SK-N-SH (cell line): ENCODE measurements at places on chromosomes 6 and 20. TPM values are rescaled to one million over a fixed set of nuclear protein-coding genes. Genes with fewer than 3 reads are reported as not detected.

KIF6 gene
- polyA plus RNA-seq, result 0.13 and 0.18 TPM in 2 replicates

ZBTB2 gene
- 6.7 and 7.8 TPM in 2 replicates for polyA plus RNA-seq

DCDC2 gene
- polyA plus RNA-seq, result not detected in 2 replicates

RIN2 gene
- 6.3 and 6.8 TPM in 2 replicates for polyA plus RNA-seq

PARD6B gene
- 0.49 and 0.57 TPM in 2 replicates for polyA plus RNA-seq

CTCFL gene
- polyA plus RNA-seq, result not detected in 2 replicates

C6orf15 gene
- not detected in 2 replicates for polyA plus RNA-seq

OR14J1 gene
- polyA plus RNA-seq, result not detected in 2 replicates

LTB gene
- 0.10 and 0.16 TPM in 2 replicates for polyA plus RNA-seq

GCNT2 gene
- 0.13 and 0.29 TPM in 2 replicates for polyA plus RNA-seq

HLA-G gene
- polyA plus RNA-seq, result not detected in 2 replicates

CENPB gene
- 37.6 and 41.2 TPM in 2 replicates for polyA plus RNA-seq

GRCh38 chr20:36094497-36094896 lies 60.0 kb upstream of the EPB41L1 start:
- H3K27ac ChIP-seq, result no peak overlapping the region
- peak; percentile 42 for DNase-seq
- peaks cover 19% of the 10 kb centered on the region; the same call in 1 of the 2 replicates for H3K27me3 ChIP-seq
- no peaks in the 10 kb centered on the region for H3K36me3 ChIP-seq
- no peak overlapping the region for H3K4me3 ChIP-seq

- no peaks in the 10 kb centered on the region for H3K27me3 ChIP-seq
- H3K36me3 ChIP-seq, result no peaks in the 10 kb centered on the region
- H3K4me3 ChIP-seq, result no peak overlapping the region
- no peak overlapping the region for H3K27ac ChIP-seq
Observed at GRCh38 chr20:11581271-11581670, 336.4 kb upstream of the BTBD3 start.

DNA sequence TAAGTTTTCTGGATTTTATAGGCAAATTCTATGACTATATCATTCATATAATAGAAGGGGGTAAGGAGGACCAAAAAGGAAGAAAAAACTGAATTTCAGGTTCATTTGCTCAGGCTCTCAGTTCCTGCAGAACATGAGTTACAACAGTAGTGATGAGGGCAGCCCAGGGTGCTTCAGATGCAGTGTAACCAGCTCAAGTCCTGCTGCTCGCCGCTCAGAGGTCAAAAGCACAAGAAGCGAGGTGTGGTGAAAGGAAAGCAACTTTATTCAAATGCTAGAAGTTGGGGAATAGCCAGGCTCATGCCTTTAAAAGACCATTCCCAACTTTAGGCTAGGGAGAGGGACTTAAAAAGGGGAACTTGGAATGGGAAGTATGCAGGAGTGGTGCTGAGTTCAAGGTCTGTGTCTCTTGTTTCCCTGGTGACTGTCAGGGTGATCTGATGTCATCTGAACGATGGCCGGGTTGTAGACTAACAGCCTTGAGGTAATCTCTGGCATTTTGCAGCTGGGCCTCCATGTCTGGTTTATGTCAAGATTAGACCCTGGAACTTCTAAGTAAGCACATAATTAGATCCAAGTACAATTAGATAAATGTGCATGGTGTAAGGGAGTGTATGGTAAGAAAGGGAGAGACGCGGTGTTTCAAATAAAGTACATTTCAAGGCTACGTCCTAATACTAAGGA lies 14.5 kb upstream of the SEC63 start:
- H3K4me3 ChIP-seq, result no peak overlapping the region
- peak; percentile 76 for DNase-seq
- H3K36me3 ChIP-seq, result no peaks in the 10 kb centered on the region
- H3K27me3 ChIP-seq, result no peaks in the 10 kb centered on the region
- H3K4me1 ChIP-seq, result no peaks in the 10 kb centered on the region

- no peak overlapping the region for H3K4me3 ChIP-seq
- no peak overlapping the region for H3K27ac ChIP-seq
- no peak for DNase-seq
Observed at GRCh38 chr6:122800906-122801305, 11.8 kb downstream of the SMPDL3A start.

- no peaks in the 10 kb centered on the region for H3K4me1 ChIP-seq
- no peak overlapping the region for H3K4me3 ChIP-seq
- no peaks in the 10 kb centered on the region for H3K27me3 ChIP-seq
- H3K27ac ChIP-seq, result no peak overlapping the region
- no peak for DNase-seq
Observed at GRCh38 chr6:164086076-164086887, 671.8 kb downstream of the QKI start.

DNA sequence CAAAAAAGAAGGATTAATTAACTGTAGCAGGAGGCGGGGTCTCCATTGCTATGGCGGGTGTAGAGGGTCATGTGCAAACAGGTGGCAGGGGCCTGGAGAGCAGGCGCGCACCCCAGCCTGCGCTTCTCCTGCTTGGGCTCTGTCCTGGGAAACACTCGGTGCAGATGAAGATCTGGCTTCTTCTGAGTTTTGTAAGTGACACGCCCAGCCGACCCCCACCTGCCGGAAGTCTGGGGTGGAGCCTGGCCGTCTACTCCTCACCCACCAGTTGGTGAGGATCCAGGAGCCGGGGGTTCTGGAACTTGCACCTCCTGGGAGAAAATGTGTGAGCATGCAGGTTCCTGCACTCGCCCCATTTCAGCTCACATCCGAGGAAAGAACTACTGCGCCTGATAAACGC lies 19.3 kb downstream of the PMEPA1 start:
- no peak for DNase-seq
- H3K27me3 ChIP-seq, result no peaks in the 10 kb centered on the region
- peaks cover 98% of the 10 kb centered on the region for H3K4me1 ChIP-seq
- H3K36me3 ChIP-seq, result no peaks in the 10 kb centered on the region
- no peak overlapping the region for H3K4me3 ChIP-seq
- H3K27ac ChIP-seq, result no peak overlapping the region

DNA sequence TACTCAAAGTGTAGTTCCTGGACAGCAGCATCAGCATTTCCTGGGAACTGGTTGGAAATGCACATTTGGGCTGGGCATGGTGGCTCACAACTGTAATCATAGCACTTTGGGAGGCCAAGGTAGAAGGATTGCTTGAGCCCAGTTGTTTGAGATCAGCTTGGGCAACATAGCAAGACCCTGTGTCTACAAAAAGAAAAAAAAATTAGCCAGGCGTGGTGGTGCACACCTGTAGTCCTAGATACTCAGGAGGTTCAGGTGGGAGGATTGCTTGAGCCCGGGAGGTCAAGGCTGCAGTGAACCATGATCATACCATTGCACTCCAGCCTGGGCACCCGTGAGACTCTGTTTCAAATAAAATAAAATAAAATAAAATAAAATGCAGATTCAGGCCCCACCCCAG lies 156.2 kb downstream of the CDC5L start:
- H3K4me3 ChIP-seq, result no peak overlapping the region
- no peaks in the 10 kb centered on the region; the same call in 1 of the 2 replicates for H3K4me1 ChIP-seq
- H3K27me3 ChIP-seq, result peaks cover 8% of the 10 kb centered on the region; the same call in 1 of the 2 replicates
- H3K36me3 ChIP-seq, result no peaks in the 10 kb centered on the region

- no peak overlapping the region for H3K4me3 ChIP-seq
- H3K4me1 ChIP-seq, result peaks cover 12% of the 10 kb centered on the region
- no peaks in the 10 kb centered on the region for H3K27me3 ChIP-seq
- H3K36me3 ChIP-seq, result no peaks in the 10 kb centered on the region; the same call in 1 of the 2 replicates
Observed at GRCh38 chr6:161235776-161236633, 37.9 kb downstream of the AGPAT4 start.

DNA sequence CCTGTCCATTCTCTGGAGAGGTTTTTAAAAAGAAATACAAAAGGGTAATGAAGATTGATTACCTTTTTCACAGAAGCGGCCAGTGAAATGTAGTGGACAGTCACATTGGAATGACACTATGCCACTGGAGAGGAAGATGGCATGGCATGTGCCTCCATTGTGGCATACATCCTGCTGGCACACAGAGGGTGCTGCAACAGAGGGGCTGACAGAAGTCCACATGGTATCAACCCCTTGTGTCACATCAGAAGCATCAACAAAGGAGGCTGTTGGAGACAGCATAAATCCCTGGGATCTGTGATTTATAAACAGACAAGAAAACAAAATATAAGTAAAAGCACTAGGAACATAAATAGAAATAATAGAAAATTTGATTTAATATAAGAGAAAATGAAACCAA lies 594.9 kb downstream of the PHF3 start:
- no peak overlapping the region for H3K27ac ChIP-seq
- H3K4me1 ChIP-seq, result no peaks in the 10 kb centered on the region
- no peaks in the 10 kb centered on the region for H3K36me3 ChIP-seq
- no peaks in the 10 kb centered on the region for H3K27me3 ChIP-seq
- no peak overlapping the region for H3K4me3 ChIP-seq
- DNase-seq, result peak; percentile 1

DNA sequence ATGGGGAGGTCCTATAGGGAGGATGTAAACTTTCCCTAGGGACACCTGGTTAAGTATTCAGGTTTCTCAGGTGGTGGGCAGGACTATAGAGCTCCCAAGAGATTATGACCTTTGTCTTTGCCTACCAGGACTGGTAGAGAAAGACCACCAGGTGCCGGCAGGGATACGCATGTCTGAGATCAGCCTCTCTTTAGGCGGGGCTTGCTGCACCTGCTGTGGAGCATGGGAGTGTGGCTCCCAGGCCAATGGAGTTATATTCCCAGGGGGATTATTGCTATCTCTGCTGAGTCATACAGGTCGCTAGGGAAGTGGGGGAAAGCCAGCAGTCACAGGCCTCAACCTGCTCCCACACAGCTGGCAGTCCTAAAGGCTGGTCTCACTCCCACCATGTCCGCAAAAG lies 280.5 kb upstream of the MMS22L start:
- H3K27me3 ChIP-seq, result no peaks in the 10 kb centered on the region
- H3K36me3 ChIP-seq, result no peaks in the 10 kb centered on the region

GRCh38 chr6:69866351-69866769 lies at the start of gene COL19A1:
Gene COL19A1, plus strand, starts transcription at chr6:69866556. Its CDS starts 13,012 bp downstream, at chr6:69879568.
- no peaks in the 10 kb centered on the region for H3K36me3 ChIP-seq
- H3K27me3 ChIP-seq, result no peaks in the 10 kb centered on the region
- DNase-seq, result peak; percentile 34
- peak within 1 kb of the TSS; percentile 70 for H3K4me3 ChIP-seq
- H3K4me1 ChIP-seq, result peaks cover 8% of the 10 kb centered on the region

GRCh38 chr20:63642527-63643247 lies 10.5 kb downstream of the STMN3 start:
- H3K27me3 ChIP-seq, result no peaks in the 10 kb centered on the region
- H3K4me3 ChIP-seq, result no peak overlapping the region
- DNase-seq, result no peak
- no peaks in the 10 kb centered on the region; the same call in 1 of the 2 replicates for H3K36me3 ChIP-seq
- no peaks in the 10 kb centered on the region for H3K4me1 ChIP-seq
- H3K27ac ChIP-seq, result no peak overlapping the region

GRCh38 chr20:3847429-3847940 lies 851 bp downstream of the MAVS start:
- H3K27ac ChIP-seq, result peak overlapping the region; percentile 68; the same call in 1 of the 2 replicates
- H3K4me3 ChIP-seq, result peak overlapping the region; percentile 87
- H3K36me3 ChIP-seq, result no peaks in the 10 kb centered on the region
- no peaks in the 10 kb centered on the region for H3K27me3 ChIP-seq
- H3K4me1 ChIP-seq, result no peaks in the 10 kb centered on the region

DNA sequence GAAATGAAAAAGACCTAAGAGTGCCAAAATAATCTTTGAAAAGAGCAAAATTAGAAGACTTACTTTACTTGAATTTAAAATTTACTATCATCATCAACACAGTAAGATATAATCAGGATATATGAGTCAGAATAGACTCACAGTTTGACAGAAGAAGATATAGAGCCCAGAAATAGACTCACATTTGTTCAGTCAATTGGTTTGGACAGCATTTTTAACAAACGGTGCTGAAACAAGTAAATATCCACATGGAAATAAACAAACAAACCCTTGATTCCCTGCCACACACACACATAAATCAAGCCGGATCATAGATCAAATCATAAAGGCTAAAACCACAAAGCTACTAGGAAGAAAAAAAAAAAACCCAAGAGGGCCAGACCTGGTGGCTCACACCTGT lies 291.1 kb downstream of the ADGRG6 start:
- no peak overlapping the region for H3K4me3 ChIP-seq
- no peak for DNase-seq

GRCh38 chr20:53492212-53492611 lies 101.4 kb downstream of the ZNF217 start:
- H3K36me3 ChIP-seq, result no peaks in the 10 kb centered on the region
- peak overlapping the region; percentile 64; the same call in 1 of the 2 replicates for H3K27ac ChIP-seq
- H3K27me3 ChIP-seq, result no peaks in the 10 kb centered on the region
- DNase-seq, result no peak

- H3K4me1 ChIP-seq, result peaks cover 3% of the 10 kb centered on the region; the same call in 1 of the 2 replicates
- DNase-seq, result peak; percentile 50
- 0 out of 2 replicates have a peak, but pooled peaks cover 7% of the 10 kb centered on the region for H3K27me3 ChIP-seq
- no peak overlapping the region for H3K27ac ChIP-seq
- no peak overlapping the region for H3K4me3 ChIP-seq
Observed at GRCh38 chr6:41477572-41477971, 68.6 kb upstream of the FOXP4 start.

- no peaks in the 10 kb centered on the region for H3K4me1 ChIP-seq
- H3K27me3 ChIP-seq, result no peaks in the 10 kb centered on the region
- DNase-seq, result no peak
- no peak overlapping the region for H3K27ac ChIP-seq
- H3K4me3 ChIP-seq, result no peak overlapping the region
Observed at GRCh38 chr6:90326404-90327057, 29.9 kb upstream of the BACH2 start.

DNA sequence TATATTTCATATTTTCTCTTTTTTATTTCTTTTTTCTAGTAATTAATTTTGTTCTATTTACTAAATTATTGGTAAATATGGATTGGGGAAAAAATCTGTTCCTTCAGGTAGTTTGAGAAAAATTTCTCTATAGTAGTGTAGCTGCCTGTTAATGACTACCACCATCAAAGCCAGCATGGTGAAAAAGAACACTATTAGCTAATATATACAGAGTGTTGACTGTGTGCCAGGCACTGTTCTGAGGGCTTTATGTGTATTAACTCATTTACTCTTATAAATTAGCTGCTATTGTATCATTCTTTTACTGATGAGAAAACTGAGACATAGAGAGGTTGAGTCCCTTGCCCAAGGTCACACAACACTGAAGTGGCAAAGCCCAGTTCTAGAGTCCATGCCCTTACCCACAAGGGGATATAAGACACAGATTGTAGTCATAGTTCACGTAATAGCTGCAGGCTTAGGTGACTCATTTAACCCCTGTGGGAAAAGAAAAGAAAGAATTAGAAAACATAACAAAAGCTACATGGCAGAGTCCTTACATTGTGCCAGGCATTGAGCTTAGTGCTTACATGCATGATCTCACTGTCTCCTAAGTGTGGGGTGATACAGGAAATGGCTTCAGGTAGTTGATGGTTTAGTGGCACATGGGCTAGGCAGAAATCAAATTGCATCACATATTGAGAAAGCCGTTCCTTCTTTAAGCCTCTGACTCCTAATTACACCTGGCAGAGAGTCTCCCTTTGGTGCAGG lies 12.2 kb upstream of the AKIRIN2 start:
- H3K27ac ChIP-seq, result no peak overlapping the region
- H3K36me3 ChIP-seq, result no peaks in the 10 kb centered on the region
- no peaks in the 10 kb centered on the region for H3K27me3 ChIP-seq
- no peak overlapping the region for H3K4me3 ChIP-seq
